Mesothelial cell of epicardium (in vitro differentiated cells): ENCODE measurements at places on chromosomes 3 and 15.

DNA sequence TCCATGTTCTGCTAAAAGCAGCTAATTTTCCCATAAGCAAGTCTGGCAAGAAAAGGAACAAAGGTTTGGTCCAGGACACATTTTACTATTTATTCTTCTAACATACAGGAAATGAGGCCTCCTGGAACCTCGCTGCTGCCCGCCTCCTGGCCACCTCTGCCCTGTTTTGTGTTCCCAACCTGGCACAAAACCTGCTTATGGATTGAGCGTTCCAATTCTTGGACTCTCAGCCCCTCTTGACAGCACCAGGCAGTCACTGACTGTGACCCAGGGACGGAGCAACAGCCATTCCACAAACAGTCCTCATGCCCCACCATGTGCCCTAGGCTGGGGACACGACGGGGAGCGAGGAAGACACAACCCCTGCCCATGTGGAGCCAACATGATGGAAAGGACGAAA is 11.6 kb upstream of the SSUH2 start:
- DNase-seq = no peak

DNA sequence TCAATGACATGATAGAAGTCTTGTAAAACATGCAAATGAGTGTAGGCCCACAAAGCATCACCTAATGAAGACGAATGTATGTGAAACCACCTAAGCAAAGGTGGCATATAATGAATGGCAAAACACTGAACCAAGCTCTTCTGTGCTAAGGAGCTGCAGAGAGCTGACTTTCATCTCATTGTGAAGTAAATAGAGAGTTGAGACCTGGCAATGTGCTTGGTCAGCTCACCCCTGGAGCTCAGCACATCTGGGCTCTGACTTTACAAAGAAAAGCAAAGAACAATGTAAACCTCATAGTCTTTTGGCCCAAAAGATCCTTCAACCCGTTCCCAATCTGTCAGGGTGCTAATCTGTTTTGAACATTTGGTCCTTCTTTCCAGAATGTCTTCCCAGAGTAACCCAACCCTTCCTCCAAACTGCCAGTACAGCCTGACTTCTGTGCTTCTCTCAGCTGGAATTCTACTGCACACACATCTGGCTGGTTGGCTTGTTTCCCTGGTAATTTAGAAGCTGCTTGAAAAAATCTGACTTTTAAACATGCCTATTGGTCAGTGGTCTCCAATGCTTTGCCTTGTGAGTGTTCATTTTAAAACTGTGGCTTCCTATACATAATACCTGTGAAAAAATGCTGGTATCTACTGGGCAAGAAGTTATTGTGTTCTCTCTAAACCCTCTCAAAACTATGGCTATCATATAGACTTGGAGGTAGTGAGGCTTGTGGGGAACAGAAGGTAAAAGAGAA is 101.7 kb downstream of the CD200R1L start:
- DNase-seq = no peak

- no peak for DNase-seq
Observed at GRCh38 chr3:158652463-158652862, 8.1 kb downstream of the GFM1 start.

DNA sequence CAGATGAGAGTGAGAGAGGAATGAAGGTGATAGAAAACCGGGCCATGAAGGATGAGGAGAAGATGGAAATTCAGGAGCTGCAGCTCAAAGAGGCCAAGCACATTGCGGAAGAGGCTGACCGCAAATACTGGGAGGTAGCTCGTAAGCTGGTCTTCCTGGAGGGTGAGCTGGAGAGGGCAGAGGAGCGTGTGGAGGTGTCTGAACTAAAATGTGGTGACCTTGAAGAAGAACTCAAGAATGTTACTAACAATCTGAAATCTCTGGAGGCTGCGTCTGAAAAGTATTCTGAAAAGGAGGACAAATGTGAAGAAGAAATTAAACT is 88.9 kb downstream of the EOMES start:
- no peak for DNase-seq

DNA sequence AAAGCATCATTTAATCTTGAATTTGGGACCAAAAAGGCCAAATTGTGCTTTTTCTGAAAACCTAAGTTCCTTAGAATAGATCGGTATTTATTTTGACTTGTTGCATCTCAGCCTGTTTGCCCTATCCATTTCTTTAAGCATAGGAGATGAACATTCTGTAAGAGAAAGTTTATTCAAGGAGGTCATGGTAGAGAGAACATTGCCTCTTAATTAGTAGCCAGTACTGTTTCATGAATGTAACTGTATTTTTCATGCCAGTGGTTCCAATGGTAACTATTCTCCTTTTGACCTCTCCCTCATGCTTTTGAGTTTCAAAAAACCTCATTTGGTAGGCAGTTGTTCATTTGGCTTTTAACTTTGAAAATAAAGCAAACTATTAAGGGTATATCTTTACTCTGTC is 55.4 kb downstream of the ARMC8 start:
- no peak for DNase-seq

DNA sequence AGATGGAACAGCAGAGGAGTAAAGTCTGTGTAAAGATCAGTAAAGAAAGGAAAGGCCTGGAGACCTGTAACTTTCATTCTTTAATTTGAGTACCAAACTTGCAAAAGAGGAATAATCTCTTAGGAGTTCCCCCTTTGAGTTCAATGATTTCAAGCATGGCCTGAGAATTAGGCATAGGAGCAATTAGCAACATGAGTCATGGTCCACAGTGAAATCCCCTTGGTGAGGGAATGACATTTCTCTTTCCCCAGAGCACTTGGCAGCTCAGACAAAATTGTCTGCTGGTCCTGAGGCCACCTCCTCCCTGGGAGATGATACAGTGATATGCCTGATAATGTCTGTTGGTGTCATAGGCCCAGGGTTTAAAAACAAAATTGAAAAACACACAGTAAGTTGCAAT is 81.4 kb upstream of the CRBN start:
- no peak for DNase-seq

- no peak for DNase-seq
Observed at GRCh38 chr15:40911141-40911540, 16.9 kb downstream of the VPS18 start.

- DNase-seq = no peak
Observed at GRCh38 chr15:82174471-82175235, 87.9 kb downstream of the EFL1 start.

- DNase-seq = no peak
Observed at GRCh38 chr3:141430316-141430715, 56.5 kb upstream of the RASA2 start.

GRCh38 chr3:29026959-29027358 is 253.9 kb upstream of the RBMS3 start:
- DNase-seq = no peak

GRCh38 chr3:41630708-41631107 is 331.2 kb downstream of the ULK4 start:
- no peak for DNase-seq

DNA sequence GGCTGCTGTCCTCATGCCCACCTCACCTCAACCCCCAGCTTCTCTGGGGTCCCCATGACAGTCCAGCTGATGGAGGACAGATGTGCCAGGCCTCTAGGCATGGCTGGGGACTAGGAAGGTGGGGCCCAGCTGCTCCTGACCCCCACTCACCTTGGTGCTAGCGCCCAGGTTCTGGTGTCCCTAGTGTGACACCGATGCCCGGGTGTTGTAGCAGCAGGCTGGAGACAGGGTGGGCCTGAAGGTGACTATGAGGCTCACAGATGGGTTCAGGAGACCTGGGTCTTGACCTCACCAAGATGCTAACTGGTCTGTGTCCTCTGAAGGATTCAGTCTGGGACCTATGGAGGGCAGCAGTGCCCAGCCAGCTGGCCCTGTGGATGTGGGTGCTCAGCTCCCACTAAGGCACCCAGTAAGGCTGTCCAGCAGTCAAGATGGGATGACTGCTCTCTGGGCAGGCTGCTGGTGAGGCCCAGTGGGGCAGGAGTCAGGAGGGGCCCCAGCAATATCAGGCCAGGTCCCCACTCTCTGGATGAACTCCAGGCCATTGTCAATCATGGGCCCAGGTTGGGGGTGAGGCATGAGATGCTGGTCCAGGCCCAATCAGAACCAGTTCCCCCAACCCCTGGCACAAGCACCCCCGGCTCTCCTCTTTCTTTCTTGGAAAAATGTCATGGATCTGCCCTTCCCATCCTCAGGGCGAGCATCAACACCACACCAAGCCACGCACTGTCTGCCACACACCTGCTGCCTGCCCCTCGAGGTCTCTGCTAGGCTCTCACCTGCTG is 33.0 kb downstream of the ALDH1L1 start:
- DNase-seq = no peak

- DNase-seq = no peak
Observed at GRCh38 chr3:143216709-143217182, 97.2 kb downstream of the CHST2 start.
